Activated CD4-positive, alpha-beta T cell treated with anti-CD3 and anti-CD28 coated beads, Interleukin-2, Interleukin-4, amounts not matched to agents 100 ng/mL and 50 ng/mL, durations not matched to agents 16 hours and 8 hours (primary cell): ENCODE measurements at places on chromosomes 2 and 18.

DNA sequence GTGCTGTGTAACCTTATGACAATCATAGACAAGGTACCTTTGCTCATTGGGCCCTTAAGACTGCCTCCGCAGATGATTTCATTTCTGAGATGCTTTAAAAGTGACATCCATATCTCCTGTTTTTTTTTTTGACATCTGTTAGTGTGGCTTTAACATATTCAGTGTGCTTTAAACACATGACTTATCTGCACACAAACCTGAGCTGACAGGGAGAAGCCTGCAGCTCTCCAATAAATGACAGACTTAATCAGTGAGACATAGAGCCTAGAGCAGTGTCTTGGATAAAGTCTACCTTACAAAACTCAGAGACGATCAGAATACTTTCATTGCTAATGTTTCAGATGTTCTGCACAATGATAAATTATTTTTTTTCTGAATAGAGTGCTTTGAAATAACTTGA lies 130.7 kb downstream of the UBE2E3 start:
- DNase-seq = no peak

- DNase-seq = no peak
These were observed 375.4 kb upstream of the ACVR2A start for GRCh38 chr2:147469471-147469870.

DNA sequence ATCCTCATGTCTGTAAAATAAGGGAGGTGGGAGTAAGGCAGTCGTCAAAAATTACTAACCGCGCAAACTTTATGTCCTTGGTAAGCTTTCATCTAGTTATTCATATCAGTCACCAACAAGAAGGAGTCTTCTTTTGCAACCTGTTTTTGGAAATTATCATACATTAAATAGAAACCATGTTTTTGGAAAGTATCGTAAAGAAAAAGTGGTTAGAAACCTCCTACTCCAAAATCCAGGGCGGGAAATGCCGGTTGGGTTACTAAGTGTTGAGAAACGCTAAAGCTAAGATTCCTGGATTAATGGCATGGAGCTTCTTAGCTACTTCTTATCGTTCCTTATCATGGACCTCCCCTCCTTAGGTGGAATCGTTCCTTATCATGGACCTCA lies 778 bp downstream of the BBS5 start:
- DNase-seq = no peak

GRCh38 chr2:174333017-174333371 lies 1.8 kb upstream of the SP9 start:
- no peak for DNase-seq

- DNase-seq = no peak
These were observed 131.4 kb upstream of the BOD1L2 start for GRCh38 chr18:57015451-57015850.
